Fibroblast of the aortic adventitia (primary cell): ENCODE measurements at places on chromosomes 11 and 22. TPM values are rescaled to one million over a fixed set of nuclear protein-coding genes. Genes with fewer than 3 reads are reported as not detected.

GRCh38 chr11:109196016-109196415 is 226.0 kb upstream of the C11orf87 start:
- peak; percentile 39 for DNase-seq

GRCh38 chr11:13384908-13385640 is 77.9 kb downstream of the BTBD10 start:
- DNase-seq: peak; percentile 65

DNA sequence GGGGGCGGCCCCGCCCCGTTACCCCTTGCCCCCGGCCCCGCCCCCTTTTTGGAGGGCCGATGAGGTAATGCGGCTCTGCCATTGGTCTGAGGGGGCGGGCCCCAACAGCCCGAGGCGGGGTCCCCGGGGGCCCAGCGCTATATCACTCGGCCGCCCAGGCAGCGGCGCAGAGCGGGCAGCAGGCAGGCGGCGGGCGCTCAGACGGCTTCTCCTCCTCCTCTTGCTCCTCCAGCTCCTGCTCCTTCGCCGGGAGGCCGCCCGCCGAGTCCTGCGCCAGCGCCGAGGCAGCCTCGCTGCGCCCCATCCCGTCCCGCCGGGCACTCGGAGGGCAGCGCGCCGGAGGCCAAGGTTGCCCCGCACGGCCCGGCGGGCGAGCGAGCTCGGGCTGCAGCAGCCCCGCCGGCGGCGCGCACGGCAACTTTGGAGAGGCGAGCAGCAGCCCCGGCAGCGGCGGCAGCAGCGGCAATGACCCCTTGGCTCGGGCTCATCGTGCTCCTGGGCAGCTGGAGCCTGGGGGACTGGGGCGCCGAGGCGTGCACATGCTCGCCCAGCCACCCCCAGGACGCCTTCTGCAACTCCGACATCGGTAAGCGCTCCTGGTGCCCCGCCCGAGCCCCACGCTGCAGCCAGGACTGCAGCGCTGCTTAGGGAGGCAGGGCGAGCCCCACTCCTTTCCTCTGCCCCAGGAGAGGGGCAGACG is at the start of gene TIMP3:
TSS of gene TIMP3 (plus strand) at position 169 of the 700 bp plus-strand sequence. CDS start at position 466, 297 bp downstream.
- peak; percentile 76 for DNase-seq

GRCh38 chr11:131447277-131447815 is 76.9 kb downstream of the NTM start:
- no peak for DNase-seq

GRCh38 chr22:41775976-41776375 is 24.5 kb upstream of the CCDC134 start:
- no peak for DNase-seq

DNA sequence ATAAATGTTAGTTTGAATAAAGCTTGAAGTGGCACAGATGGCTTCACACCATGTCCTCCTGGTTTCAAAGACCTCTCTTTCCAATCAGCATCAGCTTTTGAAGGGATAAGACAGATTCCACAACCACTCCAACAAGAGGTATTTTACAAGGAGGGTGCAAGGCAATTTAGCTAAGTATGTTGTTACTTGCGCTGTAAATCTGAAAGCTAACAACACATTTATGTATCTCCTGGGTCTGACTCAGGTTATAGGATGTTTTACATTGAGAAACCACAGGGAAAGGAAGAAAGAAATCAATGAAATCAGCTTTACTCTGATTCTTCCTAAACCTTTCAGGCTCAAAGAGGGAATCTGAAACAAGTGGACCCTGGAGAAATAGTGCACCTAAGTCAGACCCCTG is 12.1 kb downstream of the CWC15 start:
- DNase-seq: no peak

DNA sequence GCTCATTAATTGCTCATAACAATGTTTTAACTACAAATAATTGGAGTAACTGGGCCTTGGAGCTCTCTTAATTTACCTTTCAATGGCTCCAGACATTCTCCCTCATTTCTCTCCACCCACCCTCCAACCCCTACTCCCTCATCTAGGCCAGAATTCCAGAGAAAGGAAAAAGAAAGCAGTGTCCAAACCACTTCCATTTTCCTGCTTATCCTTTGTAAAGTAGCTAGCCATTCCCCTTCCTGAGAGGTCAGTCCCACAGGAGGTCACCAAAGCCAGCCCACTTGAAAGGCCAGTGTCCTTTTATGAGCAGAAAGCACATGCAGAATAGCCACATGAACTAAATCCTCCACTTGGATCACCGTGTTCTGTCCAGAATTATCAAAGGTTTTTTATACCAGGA is 404.8 kb upstream of the FAT3 start:
- DNase-seq: no peak

GRCh38 chr22:38259370-38259769 is 13.4 kb downstream of the TMEM184B start:
- DNase-seq: no peak

GRCh38 chr11:35558513-35558912 is 33.1 kb upstream of the PAMR1 start:
- DNase-seq: peak; percentile 85

DNA sequence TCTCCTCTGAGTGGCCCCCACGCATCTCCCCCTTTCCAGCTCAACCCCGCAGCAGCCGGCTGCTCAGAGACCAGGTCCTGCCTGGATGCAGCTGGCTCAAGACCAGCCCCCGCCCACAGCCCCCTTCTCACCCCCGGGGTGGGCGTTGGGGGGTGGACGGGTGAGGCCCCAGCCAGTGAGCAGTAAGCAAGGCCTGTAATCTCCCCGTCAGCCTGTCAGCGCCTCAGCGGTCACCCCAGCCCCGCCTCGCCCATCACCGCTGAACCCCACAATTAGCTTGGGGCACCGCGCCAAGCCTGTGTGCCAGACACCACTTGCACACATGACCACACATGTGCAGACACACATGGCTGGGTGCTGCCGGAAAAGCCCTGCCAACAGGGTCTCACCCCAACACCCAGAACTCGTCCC is 5.9 kb downstream of the PLXNB2 start:
- no peak for DNase-seq

- no peak for DNase-seq
Measured at GRCh38 chr11:2791521-2792380, 92.0 kb upstream of the KCNQ1OT1 start.

DNA sequence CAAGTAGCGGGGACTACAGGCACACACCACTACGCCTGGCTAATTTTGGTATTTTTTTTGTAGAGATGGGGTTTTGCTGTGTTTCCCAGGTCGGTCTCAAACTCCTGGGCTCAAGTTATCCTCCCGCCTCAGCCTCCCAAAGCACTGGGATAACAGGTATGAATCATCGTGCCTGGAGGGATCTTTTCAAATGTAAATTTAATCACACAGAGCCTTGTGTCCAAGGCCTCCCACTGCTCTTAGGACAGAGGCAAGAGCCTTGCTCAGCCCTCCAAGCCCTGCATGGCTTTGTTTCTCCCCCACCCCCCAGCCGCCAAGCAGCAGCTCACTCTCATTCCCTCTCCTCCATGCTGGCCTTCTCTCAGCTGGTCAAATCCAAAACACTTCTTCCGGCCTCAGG is 75.3 kb upstream of the CREB3L1 start:
- no peak for DNase-seq

GRCh38 chr22:25068707-25069106 is 116.2 kb downstream of the KIAA1671 start:
- DNase-seq: no peak

DNA sequence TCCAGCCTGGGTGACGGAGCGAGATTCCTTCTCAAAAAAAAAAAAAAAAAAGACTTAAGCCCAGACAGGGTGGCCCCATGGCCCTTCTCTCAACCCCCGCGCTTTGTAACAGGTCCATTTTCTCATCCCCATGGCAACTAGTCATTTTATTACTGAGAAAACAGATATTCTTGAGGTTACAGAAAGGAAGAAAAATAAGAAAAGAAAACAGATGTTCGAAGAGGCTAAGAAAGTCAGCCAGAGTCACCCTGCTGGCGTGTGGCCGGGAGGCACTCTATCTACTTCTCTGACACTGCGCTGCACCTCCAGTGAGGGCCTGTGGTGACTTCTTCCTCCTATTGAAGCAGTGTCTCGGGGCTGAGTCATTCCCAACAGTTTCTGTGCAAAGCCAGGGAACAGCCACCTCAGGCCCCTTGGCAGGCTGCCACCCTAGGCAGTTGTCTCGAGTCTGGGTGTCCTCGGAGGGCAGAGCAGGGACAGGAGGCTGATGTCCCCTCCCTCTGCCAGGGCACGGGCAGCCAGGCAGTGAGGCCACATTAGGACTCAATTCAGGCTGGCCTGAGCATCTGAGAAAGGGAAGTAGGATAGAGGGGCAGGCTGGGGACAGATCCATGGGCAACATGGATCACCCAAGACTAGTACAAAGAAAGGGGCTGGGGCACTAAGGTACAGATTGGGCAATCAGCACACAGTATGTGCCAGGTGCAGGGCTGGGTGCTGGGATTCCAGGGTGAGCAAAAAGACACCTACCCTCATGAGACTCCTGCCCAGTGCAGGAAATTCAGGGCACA is 16.4 kb upstream of the SYVN1 start:
- DNase-seq: peak; percentile 71

DNA sequence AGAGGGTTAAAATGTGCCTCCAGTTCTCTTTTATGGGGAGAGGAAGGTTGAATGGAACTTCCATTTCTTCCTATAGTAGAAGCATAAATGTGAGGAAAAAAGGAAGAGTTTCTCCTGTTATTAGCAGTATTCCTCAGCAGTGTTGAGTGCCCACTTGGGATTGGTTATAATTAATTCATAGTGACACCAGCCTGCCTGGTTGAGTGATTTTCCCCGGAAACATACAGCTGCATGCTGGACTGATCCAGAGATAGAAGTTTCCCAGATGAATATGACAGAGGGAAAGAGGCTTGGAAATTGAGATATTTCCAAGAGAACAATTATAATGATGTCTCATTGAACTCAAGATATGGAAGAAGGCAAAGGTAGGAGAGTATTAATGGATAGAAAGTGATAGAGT is 28.3 kb downstream of the RAB39A start:
- no peak for DNase-seq

GRCh38 chr11:43493431-43493830 is 134.7 kb downstream of the TTC17 start:
- no peak for DNase-seq

GRCh38 chr11:1041149-1041467 is 4.6 kb upstream of the MUC6 start:
- DNase-seq: no peak

DNA sequence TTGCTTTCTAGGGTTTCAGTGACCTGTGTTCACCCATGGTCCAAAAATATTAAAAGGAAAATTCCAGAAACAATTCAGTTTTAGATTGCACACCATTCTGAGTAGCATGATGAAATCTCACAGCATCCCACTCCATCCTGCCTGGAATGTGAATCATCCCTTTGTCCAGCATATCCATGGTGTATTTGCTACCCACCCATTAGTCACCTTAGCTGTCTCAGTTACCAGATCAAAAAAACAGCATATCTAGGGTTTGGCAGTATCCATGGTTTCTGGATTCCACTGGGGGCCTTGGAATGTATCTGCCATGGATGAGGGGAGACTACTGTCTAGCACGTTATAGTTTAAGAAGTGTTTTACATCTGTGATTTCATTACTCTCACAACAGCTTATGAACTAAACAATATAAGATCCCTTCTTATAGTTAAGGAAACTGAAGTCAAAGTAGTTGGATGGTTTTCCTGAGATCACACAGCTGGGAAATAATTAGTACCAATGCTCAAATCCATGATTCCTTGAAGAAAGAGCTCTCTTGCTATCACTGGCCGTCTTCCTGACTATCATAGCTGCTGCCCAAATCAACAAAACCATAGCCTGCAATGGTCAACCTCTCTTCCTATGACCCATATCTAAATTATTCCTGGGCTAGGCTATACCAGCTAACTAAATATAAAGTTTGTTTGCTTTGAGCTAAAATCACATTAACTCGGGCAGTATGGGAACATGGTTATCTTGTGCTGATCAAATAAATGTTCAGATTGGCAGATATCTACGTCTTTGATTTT is 122.6 kb downstream of the MICAL2 start:
- DNase-seq: peak; percentile 94

GRCh38 chr11:69524291-69524882 is 42.9 kb downstream of the LINC01488 start:
- no peak for DNase-seq

- DNase-seq: peak; percentile 51
Measured at GRCh38 chr11:128299132-128299726, 288.1 kb downstream of the ETS1 start.

DNA sequence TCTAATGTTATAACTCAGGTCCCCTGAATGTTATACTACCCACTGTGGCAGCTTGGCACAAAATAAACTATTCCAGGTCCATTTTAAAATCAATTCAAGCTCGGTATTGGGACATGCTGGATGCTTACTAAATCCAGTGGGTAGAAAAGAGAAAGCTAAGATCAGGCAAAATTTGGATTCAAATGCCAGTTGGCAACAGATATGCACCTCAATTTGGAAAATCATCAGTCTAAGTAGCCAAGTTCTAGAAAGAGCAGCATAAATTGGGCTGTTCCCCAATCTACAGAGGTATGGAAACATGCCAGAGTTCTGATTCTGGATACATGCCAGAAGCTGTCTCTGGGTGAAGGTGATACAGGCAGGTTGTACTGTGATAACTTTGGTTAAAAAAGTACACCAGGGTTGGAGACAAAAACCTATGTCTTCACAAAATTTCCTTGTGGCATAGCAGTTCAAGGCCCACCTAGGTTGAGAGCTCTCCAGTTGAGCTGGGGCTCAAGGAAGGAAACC is 427.8 kb downstream of the LRRC4C start:
- DNase-seq: no peak

DNA sequence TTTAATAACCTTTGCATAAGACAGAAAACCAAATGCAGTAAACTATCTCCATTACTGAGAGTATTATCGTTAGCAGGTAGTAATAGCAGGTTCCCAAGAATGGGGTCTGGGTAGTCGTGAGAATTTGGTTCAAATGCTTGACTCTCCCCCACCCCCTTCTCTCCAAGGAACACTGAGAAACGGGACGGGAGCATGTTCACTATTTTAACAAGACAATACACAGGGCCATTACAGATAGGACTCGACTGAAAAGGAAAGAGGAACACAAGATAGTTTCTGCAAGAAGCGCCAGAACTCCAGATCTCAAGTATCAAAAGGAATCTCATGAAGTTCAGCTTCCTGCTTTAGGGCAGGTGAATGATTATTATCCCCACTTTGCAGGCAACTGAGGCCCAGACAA is 27.0 kb downstream of the KMT5B start:
- DNase-seq: no peak

- no peak for DNase-seq
Measured at GRCh38 chr11:9594267-9595046, 21.0 kb downstream of the WEE1 start.

The MYOD1 gene
- total RNA-seq: not detected in 2 replicates

The OR10D3 gene
- not detected in 2 replicates for total RNA-seq

The NEFH gene
- total RNA-seq: 0.49 and 0.54 TPM in 2 replicates

The MS4A4E gene
- total RNA-seq: not detected in 2 replicates

The MAJIN gene
- total RNA-seq: not detected in 2 replicates

The POGLUT3 gene
- 20.3 and 68.1 TPM in 2 replicates for total RNA-seq

The HEPN1 gene
- total RNA-seq: not detected in 2 replicates

The CD6 gene
- total RNA-seq: not detected in 2 replicates

The CYTH4 gene
- total RNA-seq: 0.25 and 0.72 TPM in 2 replicates

The EIF3D gene
- total RNA-seq: 302 and 336 TPM in 2 replicates

The PMM1 gene
- total RNA-seq: 29.0 and 37.9 TPM in 2 replicates

The ELMOD1 gene
- total RNA-seq: 0.36 and 0.90 TPM in 2 replicates
